ENCODE measurements at places on chromosomes 2 and 18.
A peak's percentile ranks its signal among the peaks of the same experiment; 100 is the strongest.

- DNase-seq, result no peak
These were observed 406.2 kb upstream of the CWC22 start for GRCh38 chr2:180413336-180413735.

DNA sequence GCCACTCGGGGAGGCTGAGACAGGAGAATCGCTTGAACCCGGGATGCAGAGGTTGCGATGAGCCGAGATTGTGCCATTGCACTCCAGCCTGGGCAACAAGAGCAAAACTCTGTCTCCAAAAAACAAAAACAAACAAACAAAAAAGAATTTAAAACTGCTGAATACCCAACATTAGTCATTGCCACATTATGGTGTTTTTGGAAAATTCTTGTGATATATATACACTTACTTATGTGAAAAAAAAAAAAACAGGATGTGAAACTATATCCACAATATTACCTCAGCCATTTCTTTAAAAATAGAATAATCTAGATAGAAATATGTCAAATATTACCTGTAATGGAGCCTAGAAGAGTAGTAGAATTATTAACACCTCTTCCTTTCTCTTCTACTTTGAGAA, 288.3 kb upstream of the FN1 start:
- DNase-seq, result no peak

DNA sequence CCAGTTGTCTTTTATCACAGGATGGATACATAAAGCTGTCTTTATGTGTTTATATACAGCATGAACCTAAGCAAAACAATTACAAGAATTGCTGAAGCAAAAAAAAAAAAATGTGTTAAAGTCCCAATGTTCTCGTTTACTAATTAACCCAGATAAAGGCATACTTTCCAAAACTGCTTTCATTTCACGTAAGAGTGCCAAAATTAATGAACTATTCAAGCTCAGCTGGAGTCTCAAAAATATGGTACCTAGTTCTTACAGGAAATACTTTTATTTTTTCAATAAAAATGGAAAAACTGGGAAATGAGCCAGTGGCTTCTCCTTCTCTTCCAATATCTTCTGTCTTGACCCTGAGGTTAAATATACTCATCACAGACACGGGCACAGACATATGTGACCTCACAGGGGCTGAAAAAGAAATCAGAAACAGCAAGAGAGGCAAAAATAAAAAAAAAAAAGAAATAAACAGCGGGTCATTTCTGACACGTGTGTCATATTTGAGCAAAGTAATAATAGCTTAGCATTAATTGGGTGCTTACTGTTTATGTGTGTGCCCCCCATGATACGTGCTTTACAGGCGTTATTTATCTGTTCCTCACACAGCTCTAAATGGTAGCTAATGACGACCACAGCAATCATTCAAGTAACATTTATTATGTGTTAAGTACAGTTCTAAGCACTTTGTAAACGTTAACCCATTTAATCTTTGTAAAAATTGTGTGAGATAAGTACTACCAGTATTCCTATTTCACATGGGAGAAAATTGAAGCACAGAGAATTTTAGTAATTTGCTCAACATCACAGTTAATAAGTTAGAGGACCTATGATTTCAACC, 158.0 kb upstream of the MMADHC start:
- DNase-seq, result no peak

DNA sequence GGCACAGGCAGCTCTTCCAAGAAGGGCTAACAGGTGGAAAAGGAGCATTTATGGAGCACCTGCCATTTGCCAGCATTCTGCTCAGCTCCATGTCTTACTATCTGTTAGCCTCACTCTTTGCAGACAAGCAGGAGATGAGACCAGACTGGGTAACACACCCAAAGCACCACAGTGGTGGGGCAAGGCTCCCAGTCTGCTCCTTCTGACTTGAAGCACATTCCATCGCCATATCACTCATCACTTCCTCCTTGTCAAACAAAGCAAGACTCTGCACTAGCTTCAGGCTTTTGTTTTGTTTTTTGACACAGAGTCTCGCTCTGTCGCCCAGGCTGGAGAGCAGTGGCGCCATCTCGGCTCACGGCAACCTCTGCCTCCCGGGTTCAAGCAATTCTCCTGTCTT, 182.8 kb downstream of the MGAT5 start:
- DNase-seq, result no peak

GRCh38 chr2:71216501-71216900, 10.4 kb downstream of the PAIP2B start:
- DNase-seq, result no peak

DNA sequence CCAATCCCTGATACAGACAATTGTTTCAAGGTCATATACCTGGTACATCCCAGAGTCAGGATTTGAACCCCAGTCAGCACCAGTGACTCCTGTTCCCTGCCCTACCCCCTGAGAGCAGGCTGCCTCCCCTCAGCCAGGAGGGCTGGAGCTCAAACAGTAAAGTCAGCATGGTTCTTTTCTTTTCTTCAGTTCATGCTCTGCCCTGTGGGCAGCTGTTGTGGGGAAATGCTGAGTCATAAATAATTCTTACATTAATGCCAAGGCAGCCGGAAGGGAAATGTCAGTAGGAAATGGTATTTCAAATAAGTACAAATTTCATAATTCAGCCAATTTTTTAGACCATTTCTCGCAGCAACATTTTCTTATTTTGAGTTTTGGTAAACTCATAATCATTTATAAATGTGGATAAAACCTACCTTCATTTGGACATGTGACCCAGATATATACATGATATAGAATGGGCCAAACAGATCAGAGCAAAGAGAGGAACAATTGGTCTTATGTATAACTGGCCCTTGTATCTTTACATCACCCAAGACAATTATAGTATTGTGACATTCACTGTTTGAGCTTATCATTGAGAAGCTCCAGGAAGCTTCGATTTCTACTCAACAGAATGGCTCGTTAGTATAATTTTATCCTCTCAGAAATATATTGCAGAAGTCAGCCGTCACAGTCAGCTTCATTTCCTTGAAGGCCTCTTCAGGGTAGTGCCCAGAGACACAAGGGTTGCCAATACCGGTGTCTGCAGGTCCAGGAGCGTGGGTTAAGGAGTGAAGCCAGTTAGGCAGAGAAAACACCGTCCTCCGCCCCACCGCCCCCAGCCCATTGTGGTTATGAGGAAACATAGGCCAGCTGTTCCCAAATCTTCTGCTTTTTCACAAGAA, 28.0 kb upstream of the SCYGR1 start:
- peak; percentile 52 for DNase-seq

DNA sequence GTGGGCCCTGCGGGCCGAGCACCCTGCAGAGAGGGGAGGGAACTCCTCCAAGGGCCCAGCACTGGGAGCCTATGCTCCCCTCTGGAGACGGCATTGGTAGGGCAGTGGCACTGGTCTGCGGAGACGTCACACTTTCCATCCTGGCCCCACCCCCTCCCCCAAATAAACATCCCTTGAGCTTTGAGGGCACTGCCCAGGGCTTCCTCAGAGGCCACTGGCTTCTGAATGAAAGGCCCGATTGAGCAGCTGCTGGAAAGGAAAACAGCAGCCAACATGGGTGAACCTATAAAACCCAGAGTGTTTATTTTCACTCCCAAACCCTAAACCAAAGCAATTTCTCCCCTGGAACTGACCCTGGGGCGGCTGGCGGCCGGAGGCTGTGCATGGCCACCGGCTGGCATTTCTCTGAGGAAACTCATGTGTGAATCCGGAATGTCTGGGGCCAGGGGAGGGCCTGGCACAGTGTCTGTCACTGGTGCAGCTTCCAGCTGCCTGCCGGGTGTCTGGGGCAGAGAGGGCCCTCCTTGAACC, 138.9 kb downstream of the DYSF start:
- no peak for DNase-seq

Data from hepatic stellate cell (primary cell).